Right lung (tissue), 10 donors: ENCODE measurements at places on chromosomes 2 and 18. TPM values are rescaled to one million over a fixed set of nuclear protein-coding genes. Genes with fewer than 3 reads are reported as not detected.

The FBXO36 gene
- polyA plus RNA-seq = 5.5 TPM

DNA sequence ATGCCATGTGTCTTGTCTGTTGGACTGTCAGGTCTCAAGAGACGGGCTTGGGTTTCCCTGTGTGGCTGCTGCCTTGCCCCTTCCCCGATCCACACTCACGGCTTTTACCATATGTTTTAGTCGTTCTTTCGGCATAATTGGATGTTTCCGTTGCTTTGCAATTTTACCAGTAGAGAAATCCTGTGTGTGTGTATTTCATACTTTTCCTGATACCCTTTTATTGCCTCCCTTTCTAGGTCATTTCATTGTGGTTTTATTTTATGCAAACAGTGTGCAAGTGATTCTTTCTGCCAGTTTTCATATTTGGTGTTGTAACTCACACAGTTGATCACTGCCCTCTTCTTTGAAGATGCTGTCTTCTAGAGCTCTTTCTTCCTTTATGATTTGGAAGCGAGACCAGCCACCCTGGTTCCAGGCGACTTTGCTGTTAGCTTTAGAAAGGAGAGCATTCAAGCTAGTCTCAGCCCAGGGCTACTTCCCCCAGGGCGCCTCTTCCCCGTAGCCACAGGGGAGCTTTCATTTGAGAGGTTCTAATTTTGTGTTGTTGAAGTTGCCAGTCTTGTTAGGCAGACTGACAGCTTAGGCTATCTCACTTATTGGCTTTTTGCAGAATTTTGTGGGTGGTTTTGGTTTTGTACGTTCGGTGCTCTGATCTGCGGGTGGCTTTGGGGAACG lies 17.0 kb downstream of the SH3BP4 start:
- no peak for DNase-seq

- no peak for DNase-seq
These were observed 185.0 kb downstream of the DOK6 start for GRCh38 chr18:69585696-69586095.

- DNase-seq = peak; percentile 72
These were observed 345.7 kb downstream of the CYP26B1 start for GRCh38 chr2:71801969-71802368.

DNA sequence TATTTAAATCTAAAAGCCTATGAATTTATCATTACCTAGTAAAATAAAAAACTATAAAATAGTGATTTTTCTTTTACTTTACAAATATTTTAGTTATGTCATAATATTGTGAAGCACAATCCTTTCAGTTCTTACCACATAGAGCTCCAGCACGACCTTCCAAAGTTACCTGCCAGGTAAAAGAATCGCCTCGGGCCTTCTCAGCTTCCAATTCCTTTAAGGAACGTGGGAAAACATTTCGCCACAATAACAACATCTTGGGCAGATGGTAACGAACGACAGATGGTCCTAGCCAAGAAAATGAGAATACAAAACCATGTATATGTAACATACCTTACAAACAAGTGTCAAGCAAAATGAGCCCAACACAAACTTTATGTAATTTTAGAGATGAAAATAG lies 23.7 kb downstream of the HEATR5B start:
- DNase-seq = no peak

- no peak for DNase-seq
These were observed 1691.8 kb upstream of the SLC39A10 start for GRCh38 chr2:193965263-193965662.
